ENCODE measurements at places on chromosomes 6 and 20.

- peak; percentile 39 for DNase-seq
Observed at GRCh38 chr6:43076464-43077332, 584 bp downstream of the PTK7 start.

- no peak for DNase-seq
Observed at GRCh38 chr20:41171736-41172295, 34.5 kb downstream of the PLCG1 start.

DNA sequence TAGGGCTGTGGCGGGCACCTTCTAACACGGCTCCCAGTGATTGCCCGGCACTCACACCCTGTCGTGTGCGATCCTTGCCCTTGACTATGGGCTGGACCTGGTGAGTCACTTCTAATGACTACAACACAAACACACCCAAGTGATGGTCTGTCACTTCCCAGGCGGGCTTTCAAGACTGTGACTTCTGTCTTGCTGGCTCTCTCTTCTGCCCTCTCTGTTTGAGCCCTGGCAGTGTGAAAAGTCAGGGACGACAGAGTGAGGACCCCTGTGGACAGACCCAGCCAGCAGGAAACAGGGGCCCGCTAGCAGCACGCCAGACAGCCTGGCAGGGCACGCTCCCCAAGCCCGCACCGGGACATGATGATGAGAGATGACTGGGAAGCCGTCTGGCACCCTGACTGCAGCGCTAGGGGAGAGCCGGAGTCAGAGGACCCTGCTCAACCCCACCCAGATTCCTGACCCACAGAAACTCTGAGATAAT lies 43.0 kb downstream of the KIF16B start:
- no peak for DNase-seq

DNA sequence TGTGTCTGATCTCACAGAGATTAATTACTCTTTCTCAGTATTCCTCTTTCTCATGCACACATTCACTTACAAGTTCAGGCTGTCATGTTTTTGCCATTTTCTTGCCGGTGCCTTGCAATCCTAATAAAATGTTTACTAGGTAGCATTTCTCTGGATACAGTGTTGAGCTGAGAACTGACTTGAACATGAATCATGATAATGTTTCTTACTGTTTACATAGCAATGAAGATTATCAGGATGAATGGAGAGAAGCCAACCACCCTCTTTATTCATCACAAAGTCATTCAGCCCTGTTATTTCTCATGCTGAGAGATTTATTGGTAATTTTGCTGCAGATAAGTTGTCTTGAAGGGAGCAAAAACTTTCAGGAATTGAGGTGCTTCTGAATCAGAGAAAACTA lies 185.5 kb upstream of the ECI2 start:
- no peak for DNase-seq

GRCh38 chr6:27882624-27883023 lies 29.6 kb downstream of the OR2B2 start:
- DNase-seq, result no peak

- no peak for DNase-seq
Observed at GRCh38 chr6:34056305-34057108, 89.4 kb downstream of the GRM4 start.

DNA sequence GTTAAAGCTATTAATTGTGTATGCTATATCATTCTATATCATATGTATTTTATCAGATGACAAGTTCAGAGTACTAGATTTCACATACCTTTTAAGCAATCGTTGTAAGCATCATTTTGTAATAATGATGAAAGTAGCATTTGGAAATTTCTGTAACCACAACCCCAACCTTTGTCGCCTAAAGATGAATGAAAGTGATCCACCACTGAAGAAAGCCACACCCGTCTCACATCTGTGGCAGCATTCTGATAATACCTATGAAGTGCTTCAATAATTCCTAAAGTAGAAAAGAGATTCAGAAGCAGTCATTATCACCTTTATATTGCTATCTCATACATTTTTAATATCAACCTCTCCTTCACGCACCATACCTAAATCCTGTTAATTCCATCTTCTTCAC lies 16.6 kb downstream of the ZUP1 start:
- no peak for DNase-seq

- no peak for DNase-seq
Observed at GRCh38 chr6:63940056-63940455, 304.5 kb downstream of the PHF3 start.

- no peak for DNase-seq
Observed at GRCh38 chr6:111884068-111884467, 10.8 kb upstream of the FYN start.

DNA sequence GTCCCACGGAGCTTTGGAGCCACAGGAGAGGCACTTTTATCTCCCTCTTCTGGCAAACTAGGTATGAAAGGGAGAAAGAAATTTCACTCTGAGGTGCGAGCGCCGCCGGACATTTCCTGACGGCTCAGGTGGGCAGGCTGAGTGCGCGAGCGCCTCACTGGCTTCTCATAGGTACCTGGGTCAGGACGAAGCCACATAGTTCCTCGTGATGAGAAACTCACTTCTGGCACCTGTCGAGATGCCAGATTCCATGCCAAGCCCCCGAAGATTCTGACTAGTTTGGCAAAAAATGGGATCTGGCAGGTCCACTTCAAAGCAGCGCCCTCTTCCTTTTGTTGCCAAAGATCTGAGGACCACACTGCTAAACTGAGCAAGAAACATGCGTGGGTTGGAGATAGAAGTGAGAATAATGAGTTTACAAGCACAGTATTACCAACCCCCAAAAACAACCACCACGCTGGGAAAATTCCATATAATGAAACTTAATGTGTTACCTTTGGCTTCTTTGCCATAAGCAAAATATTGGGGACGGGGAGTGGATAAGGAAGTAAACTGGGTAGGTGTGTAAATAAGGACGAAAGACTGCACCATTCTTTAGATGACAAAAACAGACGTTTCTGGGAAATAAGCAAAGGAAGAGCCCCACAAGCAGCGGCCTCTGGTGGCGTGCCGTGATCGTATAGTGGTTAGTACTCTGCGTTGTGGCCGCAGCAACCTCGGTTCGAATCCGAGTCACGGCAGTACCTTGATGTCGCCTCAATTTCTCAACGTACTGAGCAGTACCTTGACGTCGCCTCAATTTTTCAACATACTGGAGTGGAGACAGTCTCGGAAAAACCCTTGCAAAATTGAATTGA lies 89.8 kb upstream of the PRSS16 start:
- peak; percentile 72 for DNase-seq

DNA sequence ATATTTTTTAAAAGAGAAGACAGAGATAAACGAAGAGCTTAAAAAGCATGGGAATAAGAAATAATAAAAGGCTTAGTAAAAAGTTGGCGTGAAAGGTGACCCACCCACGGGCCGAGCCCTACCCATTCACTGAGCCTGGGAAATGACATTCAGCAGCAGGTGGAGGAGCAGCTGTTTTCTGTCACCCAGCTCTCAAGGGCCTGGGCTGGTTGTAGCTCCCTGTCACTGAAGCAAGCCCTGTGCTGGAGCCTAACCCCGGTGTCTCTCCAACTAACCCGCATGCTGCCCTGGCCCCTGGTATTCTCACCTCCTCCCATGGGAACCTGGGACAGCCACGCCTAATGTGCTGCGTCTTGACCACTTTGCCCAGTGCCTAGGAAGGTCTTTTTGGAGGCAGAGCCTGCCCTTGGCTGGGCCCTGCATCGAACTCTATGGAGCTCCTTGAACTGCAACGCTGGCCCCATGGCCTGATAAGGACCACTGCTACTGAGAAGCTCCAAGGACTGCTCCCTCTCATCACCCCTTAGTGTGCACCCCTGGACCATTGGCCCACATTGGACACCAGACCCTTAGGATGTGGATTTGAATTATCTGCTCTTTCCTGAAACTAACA lies 68.8 kb upstream of the IYD start:
- no peak for DNase-seq

- no peak for DNase-seq
Observed at GRCh38 chr20:22052025-22052650, 346.7 kb downstream of the PAX1 start.

DNA sequence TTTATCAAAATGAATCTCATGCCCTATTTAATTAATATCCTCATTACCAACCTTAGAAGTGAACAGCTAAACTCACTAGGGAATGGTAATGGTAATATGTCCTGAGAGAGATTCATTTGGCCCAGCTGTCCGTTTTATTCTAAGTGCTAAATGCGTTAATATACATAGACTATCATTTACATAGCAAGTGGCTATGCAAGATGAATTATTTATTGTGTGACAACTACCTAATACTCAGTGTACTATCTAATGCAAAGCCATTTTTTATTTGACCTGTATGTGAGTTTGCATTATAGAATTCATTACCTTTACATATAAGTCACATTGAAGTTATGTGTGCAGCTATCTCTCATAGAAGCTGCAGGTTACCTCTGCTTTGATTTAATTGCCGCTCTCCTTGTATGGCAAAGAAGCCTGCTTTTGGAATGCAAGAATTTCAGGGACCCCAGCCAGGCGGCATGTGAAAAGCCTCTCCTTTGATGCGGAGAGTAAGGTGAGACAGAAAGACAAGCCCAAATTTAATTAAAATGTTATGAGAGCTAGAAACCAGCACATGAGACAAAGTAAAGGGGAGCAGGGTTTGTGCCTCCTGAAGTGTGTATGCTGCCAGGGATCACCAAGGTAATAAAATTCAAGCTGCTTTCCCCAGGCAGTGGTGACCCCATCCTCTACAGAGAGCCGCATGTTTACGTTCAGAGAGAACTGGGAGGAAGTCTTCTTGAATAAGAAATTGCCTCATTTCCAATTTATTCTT lies 693.0 kb upstream of the MAP3K7 start:
- DNase-seq, result no peak

- DNase-seq, result no peak
Observed at GRCh38 chr6:167699141-167699931, 127.4 kb upstream of the AFDN start.

DNA sequence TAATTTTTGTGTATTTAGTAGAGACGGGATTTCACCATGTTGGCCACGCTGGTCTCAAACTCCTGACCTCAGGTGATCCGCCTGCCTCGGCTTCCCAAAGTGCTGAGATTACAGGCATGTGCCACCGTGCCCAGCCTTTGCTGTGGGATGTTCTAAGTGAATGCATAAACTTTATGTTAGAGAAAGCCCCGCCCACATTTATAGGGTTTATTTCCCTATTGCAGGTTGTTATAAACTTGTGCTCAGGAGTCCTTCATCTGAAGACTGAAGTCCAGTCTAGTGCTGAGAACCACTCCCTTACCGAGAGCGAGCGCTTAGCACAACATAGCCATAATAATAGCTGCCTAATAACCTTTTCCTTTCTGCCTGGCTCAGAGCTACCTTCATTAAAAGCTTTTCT lies 75.4 kb upstream of the ZNF217 start:
- no peak for DNase-seq

GRCh38 chr6:90605749-90606340 lies 19.0 kb upstream of the MAP3K7 start:
- DNase-seq, result no peak

DNA sequence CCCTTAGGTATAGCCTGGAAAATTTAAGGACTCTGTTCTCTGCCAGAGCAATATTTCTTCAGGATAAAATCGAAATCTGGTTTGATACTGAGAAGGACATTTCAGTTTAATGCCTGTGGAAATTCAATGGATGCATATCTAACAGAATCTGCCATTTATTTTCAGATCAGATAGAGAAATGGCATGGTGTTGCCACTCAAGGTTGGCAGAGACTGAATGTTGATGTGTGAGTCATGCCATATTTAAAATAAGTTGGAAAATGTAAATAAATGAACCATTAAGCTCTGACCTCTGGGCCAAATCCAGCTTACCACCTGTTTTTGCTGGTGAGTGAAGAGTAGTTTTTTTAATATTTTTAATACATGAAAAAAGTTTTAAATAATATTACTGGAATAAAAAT lies 594.6 kb downstream of the DOK5 start:
- DNase-seq, result no peak

DNA sequence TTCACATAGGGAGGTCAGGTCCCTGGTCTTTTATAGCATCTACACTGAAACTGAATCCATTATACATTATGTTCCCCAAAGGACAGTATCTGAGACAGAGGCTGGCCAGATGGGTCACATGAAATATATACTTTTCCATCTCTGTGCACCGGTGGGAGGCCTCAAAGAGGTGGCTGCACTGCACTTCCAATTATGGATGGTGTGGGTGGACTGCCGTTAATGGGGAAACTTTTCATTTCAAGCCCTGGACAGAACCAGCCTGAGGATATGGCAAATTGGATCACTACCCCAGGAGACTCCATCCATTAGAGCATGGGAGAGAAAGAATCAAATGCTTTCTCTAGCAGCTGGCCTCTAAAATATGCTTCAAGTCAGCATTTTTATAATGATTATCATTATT lies 280.5 kb upstream of the OPRM1 start:
- no peak for DNase-seq

GRCh38 chr20:14785065-14785743 lies 447.8 kb upstream of the FLRT3 start:
- DNase-seq, result no peak

GRCh38 chr6:44232676-44233566 lies 9.5 kb downstream of the SLC29A1 start:
- DNase-seq, result no peak

GRCh38 chr20:22861990-22862389 lies 173.1 kb upstream of the SSTR4 start:
- no peak for DNase-seq

DNA sequence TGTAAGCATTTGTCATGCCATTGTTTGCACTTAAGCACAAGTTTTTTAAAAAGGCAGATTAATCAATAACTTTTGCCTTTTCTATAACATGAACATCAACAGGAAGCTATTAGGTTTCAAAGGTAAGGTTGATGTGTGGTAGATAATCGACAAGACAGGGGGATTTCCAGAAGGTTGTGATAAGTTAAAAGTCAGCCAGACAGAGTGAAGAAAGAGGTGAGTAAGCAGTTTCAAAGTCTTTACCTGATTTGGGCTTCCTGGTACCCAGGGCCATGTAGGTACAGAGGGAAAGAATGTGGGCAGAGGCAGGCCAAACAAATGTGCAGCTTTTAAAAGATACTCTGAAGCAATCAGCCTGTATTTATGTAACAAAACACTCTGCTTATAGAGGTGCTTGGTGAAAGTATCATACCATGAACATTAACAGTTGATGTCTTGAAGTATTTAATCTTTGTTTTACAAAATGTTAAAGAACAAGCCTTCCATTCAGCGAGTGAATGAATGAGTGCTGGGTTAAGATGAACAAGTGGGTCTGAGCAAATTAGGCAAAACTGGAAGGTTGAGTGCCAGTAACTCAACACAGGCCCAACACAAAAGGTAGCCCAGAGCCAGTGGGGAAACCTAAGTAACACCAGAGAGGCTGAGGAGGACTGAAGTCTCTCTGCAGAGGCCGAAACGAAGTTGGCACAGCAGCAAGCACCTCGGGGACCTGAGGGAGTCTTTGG lies 60.2 kb downstream of the LRRC1 start:
- DNase-seq, result no peak

- no peak for DNase-seq
Observed at GRCh38 chr6:9647599-9647998, 767.3 kb downstream of the TFAP2A start.

DNA sequence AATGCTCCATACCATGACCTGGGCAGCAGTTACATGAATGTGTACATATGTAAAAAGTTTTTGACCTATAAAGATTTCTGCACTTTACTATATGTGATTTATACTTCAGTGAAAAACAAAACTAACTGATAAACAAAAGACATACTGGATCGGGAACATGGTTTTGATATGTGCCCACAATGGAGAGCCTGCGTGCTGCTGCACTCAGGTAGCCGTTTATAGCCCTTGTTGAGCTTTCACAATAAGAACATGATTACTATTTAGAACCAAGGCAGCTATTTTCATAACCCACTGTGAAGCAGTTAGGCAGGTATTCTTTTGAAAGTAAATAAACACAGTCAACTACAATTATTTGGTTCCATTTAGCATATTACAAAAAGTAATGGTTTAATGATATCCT lies 195.9 kb upstream of the RAB32 start:
- DNase-seq, result no peak

- no peak for DNase-seq
Observed at GRCh38 chr6:10576226-10576625, 55.1 kb downstream of the GCNT2 start.

All from NCI-H1105 (cell line).